ENCODE measurements at places on chromosomes 4 and X.

DNA sequence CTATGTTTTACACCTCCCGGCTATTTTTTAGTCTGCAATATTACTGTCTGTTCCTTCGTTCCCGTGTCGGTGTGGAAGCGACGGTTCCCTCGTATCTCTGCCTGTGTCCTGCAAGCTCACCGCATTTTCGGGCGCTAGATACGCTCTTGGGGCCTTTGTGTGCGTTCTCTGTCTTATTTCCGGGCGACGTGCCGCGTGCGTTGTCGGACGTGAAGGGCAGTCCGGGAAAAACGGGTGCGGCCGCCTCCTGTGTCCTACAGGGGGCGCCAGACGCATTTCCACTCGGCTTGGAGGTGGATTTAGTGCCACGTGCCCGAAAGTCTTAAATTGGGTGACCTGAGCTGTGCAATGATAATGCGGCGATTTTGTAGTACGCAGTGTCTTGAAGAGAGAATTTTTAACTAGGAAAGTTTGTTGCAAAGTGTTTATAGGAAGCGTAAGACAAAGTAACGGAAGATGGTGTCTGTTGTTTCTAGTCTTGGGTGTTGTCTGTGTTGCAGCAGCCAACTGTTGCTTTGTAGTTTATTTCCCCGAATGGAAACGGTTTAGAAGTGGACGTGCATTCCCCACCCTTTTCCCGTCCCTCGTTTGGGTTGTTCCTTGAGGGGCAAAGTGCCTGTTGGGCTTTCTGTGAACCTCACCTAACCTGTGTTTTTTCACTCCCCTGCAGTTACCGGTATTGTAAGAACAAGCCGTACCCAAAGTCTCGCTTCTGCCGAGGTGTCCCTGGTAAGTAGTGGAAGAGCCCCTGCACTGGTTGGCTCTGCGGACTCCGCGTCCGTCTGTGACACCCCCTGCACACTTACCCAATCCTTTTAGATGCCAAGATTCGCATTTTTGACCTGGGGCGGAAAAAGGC lies 720 bp downstream of the RPL10 start:
- DNase-seq, result peak; percentile 92

- no peak for DNase-seq
These were observed 26.1 kb downstream of the OTOP1 start for GRCh38 chr4:4200624-4201023.

GRCh38 chr4:183412821-183413220 lies 31.6 kb upstream of the CDKN2AIP start:
- no peak for DNase-seq

- DNase-seq, result no peak
These were observed 248.5 kb downstream of the TENM3 start for GRCh38 chr4:182491719-182492118.

DNA sequence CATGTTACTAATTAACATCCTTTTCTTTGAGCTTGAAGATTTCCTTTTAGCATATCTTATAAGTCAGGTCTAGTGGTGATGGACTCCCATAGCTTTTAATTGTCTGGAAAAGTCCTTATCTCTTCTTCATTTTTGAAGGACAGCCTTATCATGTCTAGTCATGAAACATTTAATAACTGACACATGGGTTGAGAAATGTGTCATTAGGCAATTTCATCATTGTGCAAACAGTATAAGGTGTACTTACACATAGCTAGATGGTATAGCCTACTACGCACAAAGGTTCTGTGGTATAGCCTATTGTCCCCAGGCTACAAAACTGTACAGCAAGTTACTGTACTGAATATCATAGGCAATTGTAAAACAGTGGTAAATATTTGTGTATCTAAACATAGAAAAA lies 34.5 kb upstream of the ALG13 start:
- DNase-seq, result no peak

DNA sequence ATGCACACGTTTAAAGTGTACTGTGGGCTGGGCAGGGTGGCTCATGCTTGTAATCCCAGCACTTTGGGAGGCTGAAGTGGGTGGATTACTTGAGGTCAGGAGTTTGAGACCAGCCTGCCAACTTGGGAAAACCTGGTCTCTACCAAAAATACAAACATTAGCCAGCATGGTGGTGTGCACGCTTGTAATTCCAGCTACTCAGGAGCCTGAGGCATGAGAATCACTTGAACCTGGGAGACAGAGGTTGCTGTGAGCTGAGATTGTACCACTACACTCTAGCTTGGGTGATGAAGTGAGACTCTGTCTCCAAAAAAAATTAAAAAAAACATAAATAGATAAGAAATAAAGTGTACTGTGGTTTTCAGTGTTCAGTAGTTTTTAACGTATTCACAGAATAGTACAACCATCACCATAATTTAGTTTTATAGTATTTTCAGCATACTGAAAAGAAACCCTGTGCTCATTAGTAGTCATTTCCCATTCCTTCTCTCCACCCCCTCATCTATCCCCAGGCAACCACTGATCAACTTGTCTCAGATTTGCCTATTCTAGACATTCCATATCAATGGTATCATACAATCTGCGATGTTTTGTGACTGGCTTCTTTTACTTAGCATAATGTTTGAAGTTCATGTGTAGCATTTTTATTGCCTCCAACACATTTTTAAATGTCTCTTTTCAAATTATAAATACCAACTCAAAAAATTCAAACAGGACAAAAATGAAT lies 19.1 kb downstream of the SLAIN2 start:
- no peak for DNase-seq

DNA sequence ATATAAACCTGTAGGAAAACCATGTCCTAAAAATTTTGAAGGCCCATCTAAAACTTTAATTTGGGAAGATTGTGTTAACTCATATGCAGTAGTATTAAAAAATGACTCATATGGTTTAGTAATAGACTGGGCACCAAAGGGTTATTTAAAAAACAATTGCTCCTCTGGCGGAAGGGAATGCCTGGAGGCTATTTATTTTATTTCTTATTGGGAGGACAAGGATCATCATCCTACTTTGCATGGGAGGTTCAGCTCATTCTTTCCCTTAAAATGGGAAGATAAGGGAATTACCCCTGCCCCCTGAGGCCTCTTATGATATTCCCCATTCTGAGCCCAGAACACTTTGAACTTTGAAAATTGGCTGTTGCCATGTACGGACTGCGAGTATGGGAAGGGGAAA lies 29.7 kb upstream of the MGST2 start:
- DNase-seq, result no peak

All from K562 (cell line).